ENCODE measurements at places on chromosomes 13 and 19.

- peak; percentile 19 for DNase-seq
These were observed 6.6 kb downstream of the PEPD start for GRCh38 chr19:33514885-33515551.

GRCh38 chr13:94140511-94140910 is 339.0 kb downstream of the DCT start:
- DNase-seq: no peak

- DNase-seq: no peak
These were observed 103.5 kb downstream of the FOXO1 start for GRCh38 chr13:40562975-40563349.

- no peak for DNase-seq
These were observed 68.6 kb downstream of the EFNB2 start for GRCh38 chr13:106466691-106467426.

DNA sequence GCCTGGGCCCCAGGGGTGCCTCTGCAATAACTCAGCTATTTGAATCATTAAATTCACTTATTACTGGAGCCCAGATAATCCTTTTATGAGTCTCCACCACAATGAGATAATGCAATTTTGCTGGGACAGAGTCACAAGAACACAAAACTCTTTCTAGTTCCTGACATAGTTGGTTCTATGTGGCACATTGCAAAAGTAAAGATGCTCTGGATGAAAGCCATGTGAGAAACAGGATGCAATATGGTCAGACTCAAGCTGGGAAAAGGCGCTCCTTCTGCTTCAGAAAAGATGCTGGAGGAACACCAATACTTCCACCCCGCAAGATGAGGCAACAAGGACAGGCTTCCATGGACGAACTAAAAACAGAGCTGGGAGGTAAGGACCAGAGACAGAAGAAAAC is 5.7 kb downstream of the ANKRD27 start:
- DNase-seq: no peak

All from hindlimb muscle (tissue), 1 donor.